ENCODE measurements at places on chromosomes 3 and 15.

GRCh38 chr15:81064253-81064652, 63.5 kb downstream of the TLNRD1 start:
- DNase-seq = no peak

DNA sequence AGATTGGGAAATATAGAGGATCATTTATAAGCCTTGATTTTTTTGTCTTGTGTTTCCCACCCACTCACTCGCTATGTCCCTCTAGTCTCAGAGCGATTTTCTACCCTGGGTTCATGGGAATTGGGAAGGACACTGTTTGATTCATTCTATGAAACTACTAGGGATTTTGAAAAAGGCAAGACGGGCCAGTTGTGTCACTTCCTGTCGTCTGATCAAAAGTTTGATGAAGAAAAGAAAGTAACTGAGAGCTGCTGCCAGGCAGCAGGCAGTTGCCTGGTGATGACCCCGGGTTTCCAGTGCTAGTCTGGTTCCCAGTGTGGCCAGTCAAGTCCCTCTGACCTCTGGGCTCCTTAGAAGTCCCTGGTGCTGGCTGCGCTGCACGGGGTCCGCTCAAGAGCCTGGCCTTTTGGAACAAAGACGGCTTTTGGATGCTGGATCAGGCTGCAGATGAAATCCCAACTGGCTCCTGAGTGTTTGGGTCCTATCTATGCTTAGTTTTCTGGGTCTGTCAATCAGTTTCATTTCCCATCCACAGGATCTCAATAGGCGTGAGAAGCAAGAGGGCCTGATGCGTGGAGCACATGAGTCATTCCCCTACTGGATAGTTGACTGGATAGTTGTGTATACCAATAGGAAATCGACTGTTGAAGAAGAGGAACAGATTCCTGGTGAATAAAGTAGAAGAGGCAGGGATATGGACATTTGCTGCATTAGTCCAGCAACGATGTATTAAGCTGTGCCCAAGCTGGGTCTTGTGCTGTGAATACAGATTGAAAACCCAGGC, 89.7 kb downstream of the EEFSEC start:
- DNase-seq = no peak

DNA sequence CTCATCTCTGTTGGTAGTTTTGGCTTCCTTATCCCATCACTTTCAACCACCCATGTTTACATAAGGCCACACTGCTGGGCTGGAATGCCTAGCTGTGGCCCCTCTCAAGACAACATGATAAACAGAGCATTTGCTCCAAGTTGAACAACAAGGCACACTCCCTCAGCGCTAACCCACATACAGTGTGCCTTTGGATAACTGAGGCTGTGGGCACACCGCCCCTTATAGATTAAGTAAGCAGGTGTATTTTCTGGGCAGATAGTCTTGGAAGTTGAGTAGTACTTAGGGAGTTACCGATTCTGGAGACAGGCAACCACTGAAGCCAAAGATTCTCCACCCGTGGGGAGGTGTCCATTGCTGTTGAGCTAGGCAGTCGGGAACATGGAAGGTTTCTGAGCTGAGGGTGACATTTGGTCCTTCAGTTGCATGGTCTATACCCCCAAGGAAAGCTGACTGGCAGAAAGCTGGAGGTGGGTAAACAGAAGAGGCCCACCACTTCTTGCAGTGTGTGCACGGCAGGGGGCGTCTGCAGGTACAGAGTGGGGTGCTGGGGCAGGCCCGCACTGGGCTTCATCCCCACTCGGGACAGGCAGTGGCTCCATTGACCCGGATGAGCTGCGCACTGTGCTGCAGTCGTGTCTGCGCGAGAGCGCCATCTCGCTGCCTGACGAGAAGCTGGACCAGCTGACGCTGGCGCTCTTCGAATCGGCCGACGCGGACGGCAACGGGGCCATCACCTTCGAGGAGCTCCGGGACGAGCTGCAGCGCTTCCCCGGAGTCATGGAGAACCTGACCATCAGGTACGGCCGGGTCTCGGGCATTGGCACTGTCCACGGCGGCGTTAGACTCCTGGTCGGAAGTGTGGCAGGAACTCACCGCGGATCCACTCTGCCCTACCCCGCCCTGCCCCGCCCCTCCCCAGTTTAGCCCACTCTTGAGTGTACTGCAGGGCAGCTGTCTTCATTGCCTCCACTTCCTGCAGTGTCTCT, 16.8 kb downstream of the NOX5 start:
- DNase-seq = no peak

- DNase-seq = no peak
Observed at GRCh38 chr3:129068291-129068886, 7.8 kb downstream of the GP9 start.

GRCh38 chr3:153925841-153926514, 195.2 kb upstream of the ARHGEF26 start:
- no peak for DNase-seq

DNA sequence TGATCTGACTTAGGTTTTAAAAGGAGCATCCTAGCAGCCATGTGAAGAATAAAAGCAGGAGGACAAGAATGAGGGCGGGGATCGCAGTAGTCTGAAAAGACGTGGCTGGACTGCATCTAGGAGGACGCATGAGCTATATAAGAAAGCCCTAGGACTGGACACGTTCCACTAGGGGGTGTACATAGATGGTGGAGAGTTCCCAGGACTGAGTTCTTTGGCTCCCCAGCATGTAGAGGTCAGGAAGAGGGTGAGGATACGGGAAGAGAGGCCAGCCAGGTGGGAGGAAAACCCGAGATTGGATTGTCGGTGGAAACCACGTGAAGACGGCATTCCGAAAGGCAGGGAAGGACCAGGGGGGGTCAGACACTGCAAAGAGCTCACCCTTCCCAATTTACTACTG, 64.2 kb upstream of the CFAP161 start:
- DNase-seq = no peak

DNA sequence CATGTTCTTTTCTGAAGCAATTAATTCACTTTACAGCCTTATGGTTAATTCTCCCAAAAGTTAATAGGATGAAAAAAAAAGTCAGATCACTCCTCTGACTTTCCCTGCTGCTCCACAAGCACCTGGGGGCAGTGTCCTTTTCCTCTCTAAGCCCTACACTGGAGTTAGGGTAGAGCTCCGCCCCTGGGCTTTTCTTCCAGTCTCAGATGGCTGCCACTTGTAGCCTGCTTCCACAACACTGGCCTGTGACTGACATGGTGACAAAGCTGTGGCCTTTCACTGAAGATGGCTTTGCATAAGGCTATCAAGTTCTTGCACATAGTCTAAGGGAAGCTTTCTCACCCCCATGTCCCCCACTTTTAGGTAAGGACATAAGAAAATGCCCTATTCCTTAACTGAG, 1.3 kb upstream of the MON1A start:
- no peak for DNase-seq

- DNase-seq = no peak
Observed at GRCh38 chr15:83322061-83322460, 37.6 kb upstream of the BNC1 start.

- DNase-seq = no peak
Observed at GRCh38 chr3:147361454-147362420, 44.6 kb downstream of the ZIC4 start.

- DNase-seq = no peak
Observed at GRCh38 chr3:120173056-120173675, 78.9 kb upstream of the GSK3B start.

- DNase-seq = no peak
Observed at GRCh38 chr3:169686874-169687273, 23.4 kb upstream of the MECOM start.

DNA sequence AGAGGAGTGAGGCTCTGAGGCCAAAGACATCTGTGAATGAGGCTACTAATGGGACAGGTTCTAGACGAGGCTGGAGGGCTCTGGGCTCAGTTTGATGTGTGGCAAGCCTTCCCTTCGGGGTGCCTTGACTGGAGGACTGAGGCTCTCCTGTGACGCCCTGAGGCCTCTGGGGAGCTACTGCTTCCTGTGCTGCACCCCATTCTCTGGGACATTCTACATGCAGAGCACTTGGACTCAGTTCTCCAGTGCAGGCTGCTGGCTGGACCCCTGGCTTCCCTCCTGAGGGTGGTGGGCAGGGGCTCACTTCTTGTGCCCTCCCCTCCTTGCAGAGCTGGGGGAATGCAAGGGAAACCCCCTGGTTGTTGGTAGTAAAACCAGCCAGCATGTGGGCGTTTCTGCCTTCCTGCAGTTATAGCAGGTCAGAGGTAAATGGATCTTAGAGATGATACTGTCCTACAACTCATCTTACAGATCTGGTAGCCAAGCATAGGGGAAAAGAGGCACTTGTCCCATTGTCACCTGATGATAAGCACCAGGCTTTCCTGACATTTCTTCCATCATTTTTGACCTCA, 133.3 kb downstream of the CHDH start:
- DNase-seq = no peak

DNA sequence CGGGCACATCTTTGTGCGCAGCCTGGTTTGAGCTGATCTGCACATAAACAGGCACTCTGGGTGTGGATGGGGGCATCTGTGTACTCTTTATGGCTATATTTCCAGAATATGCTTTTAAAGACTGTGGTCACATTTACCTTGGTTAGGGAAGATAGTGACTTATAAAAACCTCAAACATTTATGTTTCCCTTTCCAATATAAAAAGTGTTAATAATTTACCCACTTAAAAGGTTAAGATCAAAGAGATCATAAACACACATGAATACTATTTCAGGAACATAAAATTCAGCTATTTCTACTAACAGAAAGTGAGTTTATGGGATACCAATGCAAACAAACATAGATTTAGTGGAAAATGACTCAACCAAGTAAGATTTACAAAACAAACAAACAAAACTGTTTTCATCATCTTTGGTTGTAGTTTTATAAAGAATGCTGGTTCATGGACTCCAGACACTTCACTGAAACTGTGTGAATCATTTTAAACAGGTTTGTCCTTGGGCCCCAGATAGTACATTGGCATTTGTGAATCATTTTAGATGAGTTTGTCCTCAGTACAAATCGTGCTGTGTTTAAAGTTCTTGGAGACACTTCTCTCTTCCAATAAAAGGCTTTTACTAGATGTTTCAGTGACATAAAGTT, 253.5 kb upstream of the CTDSPL start:
- no peak for DNase-seq

GRCh38 chr3:88044411-88044810, 14.4 kb downstream of the CGGBP1 start:
- DNase-seq = no peak

GRCh38 chr3:120928991-120929390, 21.0 kb downstream of the STXBP5L start:
- DNase-seq = no peak

DNA sequence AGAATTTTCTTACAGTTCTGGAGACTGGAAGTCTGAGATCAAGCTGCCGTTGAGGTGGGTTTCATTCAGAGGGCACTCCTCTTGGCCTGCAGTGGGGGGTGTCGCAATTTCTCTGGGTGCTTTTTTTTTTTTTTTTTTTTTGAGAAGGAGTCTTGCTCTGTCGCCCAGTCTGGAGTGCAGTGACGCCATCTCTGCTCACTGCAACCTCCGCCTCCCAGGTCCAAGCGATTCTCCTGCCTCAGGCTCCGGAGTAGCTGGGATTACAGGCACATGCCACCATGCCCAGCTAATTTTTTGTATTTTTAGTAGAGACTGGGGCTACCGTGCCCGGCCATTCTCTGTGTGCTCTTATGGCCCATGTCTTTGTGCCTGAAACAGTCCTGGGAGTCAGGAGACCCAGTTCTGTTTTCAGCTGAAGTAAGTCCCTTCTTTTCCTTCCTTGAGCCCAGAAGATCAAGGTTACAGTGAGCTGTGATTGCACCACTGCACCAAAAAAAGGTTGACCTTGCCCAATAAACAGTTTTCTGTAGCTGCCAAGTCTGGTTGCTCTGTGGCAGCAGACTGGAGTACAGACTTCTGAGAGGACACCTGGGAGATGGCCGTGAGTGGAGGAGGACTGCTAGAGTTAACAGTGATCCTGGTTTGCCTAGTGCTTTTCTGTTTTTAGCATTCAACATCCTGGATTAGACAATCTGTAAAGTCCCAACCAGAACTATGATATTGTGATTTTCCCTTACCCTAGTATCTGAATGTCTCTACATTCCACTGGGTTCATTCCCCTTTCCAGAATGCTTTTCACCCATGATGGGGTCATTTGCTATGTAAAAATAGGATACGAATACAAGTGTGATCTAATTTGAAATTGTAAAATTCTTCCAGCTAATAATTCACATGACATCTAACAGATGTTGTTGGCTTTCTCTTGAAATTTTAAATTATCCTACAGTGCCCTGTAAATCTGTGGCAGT, 76.6 kb upstream of the RNF7 start:
- no peak for DNase-seq

Measured in posterior cingulate gyrus (tissue), 11 donors.